ENCODE measurements at places on chromosomes 13 and 19.

DNA sequence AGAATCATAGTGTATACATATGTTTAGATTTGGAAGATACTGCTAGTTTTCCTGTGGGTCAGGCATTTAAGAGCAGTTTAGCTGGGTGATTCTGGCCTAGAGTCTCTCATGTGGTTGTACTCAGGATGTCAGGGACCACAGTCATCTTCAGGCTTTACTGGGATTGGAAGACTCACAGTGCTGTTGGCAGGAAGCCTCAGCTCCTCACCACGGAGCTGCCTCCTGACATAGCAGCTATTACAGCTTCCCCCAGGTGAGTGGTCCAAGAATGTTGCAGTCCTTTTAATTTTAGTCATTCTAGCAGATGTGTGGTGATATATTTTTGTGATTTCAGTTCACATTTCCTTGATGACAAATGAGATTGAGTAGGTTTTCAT is 16.9 kb upstream of the GPR18 start:
- no peak for DNase-seq

DNA sequence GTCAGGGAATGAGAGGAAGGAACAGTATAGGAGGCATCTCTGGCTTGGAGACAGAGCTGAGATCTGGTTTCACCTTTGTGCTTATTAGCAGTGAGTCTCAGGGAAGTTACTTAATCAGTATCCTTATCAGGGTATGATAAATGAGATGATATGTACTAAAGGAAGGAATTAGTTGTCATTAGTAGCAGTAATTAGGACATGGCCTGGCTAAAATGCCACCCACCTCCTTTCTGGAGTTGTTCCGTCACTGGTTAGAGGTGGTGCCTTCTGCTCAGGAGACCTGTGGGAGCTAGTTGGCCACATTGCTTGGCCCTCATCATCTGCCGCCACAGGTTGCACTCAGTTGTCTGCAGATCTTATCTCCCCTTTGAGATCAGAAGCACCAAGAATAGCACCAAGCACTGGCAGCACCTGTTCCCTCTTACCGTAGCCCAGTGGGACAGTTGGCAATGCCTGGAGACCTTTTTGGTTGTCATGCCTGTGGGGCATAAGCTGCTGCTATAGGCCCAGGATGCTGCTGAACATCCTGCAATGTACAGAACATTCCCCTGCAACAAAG is 4.7 kb downstream of the GPATCH1 start:
- no peak for DNase-seq

DNA sequence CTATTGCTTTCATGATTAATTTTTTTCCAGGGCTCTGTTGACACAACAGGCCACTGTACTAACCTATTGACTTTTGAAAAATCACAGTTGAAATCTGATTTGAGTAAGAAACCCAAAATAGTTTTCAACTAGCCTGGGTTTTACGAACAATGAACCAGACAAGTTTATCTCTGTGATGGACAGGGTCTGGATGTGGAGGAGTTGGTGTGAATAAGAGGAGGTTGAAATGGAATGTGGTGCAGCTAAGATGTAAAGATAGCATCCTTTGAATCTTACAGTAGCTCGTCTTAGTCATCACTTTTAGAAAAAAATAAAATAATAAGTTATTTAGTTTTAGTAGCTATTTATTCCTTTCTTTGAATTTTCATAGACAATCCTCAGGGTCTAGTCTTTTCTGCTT is 8.3 kb upstream of the OXGR1 start:
- no peak for DNase-seq

GRCh38 chr19:4575267-4576015 is 16.0 kb upstream of the SEMA6B start:
- no peak for DNase-seq
